ENCODE measurements at places on chromosomes 3 and 15.

DNA sequence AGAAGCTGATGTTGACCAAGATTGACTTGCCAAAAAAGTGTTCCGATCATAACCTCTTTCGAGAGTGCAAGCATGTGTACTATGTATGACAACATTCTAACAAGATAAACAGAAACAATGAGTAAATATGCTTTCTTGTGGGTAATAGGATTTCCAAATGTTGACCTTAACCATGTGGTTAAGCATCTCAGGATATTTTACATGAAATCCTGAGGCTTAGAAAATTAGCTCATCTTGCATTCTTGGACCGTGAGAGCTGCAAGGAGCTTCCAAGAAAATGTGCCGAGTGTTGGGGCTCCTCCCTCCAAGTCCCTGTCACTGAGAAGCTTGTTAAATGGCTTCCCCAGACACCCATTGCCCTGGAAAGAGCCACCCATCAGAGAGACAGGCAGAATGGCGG is 50.1 kb downstream of the C3orf20 start:
- no peak for DNase-seq

DNA sequence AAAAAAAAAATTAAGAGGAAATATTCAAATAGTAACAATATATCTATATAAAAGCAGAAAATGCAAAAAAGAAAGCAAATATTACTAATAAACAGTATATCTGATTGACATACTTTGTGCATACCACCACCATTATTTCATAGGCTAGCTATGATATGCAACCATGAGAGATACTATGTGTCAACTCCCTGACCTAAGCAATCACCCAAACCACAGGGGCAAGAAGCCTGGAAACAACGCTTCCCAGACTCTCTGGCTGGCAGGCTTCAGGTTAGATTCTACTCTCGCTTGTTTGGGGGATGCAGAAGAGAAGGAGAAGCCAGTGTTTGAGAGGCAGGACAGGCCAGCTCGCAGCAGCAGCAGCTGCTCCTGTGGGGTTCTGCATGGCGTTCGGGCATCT is 169.3 kb upstream of the TPM1 start:
- DNase-seq = no peak

GRCh38 chr3:156024904-156025533 is 95.4 kb upstream of the KCNAB1 start:
- DNase-seq = no peak

DNA sequence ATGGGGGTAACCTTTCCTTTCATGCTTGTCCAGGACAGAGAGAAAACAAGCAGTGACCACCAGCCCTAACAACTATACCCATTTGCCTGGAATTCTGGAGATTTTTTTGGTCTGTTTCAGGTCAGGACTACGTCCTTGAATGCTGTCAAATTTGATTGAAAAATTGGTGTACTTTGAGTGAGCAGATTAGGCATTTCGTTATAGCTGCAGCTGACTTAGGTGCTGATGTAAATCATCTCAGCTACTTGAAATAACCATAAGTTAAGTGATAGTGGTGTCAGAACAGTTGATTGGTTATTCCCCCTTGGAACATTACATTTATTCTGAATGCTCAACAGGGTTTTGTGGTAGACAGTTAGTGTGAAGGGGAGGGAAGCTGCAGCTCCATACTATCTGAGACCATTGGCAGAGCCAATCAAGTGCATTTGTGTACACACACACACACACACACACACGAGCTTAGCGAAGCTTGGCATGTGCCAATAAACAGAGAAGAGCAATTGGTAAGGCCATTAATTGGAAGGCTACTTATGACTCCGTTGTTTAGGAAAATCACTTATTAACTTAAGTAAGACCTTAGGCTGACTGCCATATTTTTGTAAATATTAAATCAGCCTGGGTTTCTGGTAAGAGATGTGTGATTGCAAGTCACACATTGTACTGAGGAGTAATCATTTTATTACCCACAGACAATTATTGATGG is 447.8 kb downstream of the MFSD1 start:
- no peak for DNase-seq

Data from HEK293T (cell line).